Occipital lobe (tissue), 3 donors: ENCODE measurements at places on chromosomes 11 and 22. TPM values are rescaled to one million over a fixed set of nuclear protein-coding genes. Genes with fewer than 3 reads are reported as not detected.

DNA sequence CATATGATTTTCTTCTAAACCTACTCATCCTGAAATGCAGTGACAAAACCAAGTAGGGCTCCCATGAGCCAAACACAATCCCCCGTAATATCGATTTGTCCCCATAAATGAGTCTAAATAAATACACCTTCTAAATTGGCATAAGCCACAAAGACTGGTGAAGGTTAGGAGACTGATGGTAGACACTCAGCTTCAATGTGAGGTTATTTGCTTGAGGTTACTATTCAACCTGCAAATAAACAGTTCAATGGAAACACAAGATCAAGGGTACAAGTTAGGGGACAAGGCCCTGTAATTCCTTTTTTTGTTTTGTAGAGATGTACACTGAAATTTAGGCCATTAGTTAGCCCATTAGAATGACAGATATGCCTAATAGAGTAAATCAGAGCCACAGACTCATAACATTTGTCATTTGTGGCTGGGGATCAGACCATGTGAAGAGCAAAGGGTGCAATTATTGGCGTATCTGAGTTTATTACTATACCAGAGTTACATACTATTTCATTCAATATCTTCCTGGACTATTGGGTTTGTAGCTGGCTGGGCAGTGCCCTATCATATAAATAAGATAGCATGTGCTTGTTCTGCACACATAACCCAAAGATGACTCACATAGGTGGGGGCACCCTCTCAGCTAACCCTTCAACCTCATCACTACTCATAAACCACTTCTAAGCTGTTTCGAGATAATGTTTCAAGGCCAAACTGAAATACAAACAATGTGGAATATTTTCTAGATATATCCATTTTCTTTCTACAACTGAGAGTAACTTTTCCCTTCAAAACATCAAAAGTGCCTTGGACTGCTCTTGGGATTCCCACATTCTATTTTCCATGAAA lies 695.3 kb downstream of the KCNA4 start:
- no peak for DNase-seq

DNA sequence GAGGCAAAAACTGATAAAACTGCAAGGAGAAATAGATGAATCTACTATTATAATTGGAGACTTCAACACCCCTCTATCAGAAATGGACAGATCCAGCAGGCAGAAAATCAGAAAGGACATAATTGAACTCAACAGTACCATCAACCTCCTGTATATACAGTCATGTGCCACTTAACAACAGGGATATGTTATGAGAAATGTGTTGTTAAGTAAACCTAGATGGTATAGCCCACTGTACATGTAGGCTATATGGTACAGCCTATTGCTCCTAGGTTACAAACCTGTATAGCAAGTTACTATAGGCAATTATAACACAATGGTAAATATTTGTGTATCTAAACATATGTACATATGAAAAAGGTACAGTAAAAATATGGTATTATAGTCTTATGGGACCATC lies 66.8 kb upstream of the PHF21A start:
- no peak for DNase-seq

GRCh38 chr11:63490551-63491239 lies at the start of gene PLAAT5:
Gene PLAAT5, minus strand, starts transcription at chr11:63491167. Its CDS starts 133 bp downstream, at chr11:63491034.
- DNase-seq = no peak

GRCh38 chr11:34926101-34926830 lies 9.8 kb downstream of the PDHX start:
- DNase-seq = no peak

DNA sequence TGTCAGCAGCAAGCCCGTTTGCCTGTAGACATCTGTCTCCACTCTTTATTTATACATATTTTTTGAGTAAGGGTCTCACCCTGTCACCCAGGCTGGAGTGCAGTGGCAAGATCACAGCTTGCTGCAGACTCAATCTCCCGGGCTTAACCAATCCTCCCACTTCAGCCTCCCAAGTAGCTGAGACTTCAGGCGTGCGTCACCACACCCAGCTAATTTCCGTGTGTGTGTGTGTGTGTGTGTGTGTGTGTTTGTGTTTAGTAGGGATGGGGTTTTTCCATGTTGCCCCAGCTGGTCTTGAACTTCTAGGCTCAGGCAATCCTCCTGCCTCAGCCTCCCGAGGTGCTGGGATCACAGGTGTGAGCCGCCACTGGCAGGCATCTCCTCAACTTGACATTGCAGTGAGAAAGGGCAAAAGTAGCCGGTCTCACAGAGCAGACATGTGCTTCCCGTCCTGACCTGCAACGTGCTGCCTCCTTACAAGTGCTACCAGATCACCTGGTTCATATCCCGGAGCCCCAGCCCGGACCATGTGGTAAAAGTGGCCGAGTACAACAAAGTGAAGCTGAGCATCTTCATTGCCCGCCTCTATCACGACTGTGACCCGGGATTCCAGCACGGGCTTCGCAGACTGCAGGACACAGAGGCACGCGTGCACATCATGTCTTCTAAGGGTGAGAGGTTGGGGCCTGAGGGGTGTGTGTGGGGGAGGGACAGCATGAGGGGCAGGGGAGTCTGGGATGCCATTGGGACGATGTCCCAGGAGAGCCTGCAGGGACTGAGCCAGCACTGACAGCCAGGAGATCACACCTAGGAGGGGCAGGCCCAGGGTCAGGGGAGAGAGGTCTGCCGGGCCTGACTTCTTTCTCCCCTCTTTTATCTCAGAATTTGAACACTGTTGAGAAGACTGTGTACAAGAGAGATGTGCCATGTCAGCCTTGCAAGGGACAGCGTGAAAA lies 5.6 kb upstream of the APOBEC3H start:
- DNase-seq = no peak

GRCh38 chr11:46597155-46597554 lies 3.3 kb upstream of the AMBRA1 start:
- DNase-seq = no peak

DNA sequence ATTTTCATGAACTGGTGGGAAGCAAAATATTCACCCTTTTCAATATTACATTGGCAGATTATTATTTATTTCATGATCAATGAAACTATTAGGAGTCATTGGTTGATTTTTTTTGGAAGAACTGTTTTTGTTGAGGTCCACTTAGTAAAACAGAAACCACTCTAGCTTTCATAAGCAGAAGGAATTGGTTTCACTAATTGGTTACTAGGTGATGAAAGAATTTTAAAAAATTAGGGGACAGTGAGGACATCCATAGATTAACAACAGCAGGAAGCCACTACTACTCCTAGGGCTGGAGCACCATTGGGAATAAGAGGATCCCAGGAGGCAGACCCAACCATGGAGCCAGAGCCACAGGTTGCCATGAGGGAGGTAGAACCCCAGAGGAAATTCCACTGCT lies 74.4 kb upstream of the KCNA4 start:
- no peak for DNase-seq

GRCh38 chr22:19859861-19860510 lies 5.3 kb upstream of the GNB1L start:
- no peak for DNase-seq

DNA sequence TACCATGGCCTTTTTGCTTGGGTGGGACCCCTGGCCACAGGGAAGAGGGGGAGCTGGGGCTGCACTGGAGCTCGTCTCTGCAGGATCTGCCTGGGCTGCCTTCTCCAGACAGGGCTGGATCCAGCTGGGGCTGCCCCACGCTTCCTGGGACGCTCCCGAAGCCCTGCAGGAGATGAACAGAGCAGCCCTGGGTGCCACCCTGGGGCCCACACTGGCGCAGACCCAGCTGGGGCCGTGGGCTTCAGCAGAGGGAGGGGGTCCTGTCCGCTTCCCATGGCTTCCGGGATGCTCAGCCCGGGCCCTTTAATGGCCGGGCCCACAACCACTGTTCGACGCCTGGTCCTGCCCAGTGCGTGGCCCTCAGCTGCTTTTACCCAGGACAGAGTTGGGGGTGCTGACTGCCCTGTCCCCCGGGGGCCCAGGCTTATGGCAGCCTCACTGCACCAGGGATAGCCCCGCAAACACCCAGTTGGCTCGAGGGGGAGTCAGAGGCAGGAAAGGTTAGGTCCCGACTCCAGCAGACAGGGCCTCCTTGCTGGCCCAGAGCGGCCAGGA lies 12.0 kb downstream of the TSPO start:
- DNase-seq = no peak

GRCh38 chr11:120883404-120884080 lies 140.4 kb upstream of the TBCEL start:
- peak; percentile 40 for DNase-seq

DNA sequence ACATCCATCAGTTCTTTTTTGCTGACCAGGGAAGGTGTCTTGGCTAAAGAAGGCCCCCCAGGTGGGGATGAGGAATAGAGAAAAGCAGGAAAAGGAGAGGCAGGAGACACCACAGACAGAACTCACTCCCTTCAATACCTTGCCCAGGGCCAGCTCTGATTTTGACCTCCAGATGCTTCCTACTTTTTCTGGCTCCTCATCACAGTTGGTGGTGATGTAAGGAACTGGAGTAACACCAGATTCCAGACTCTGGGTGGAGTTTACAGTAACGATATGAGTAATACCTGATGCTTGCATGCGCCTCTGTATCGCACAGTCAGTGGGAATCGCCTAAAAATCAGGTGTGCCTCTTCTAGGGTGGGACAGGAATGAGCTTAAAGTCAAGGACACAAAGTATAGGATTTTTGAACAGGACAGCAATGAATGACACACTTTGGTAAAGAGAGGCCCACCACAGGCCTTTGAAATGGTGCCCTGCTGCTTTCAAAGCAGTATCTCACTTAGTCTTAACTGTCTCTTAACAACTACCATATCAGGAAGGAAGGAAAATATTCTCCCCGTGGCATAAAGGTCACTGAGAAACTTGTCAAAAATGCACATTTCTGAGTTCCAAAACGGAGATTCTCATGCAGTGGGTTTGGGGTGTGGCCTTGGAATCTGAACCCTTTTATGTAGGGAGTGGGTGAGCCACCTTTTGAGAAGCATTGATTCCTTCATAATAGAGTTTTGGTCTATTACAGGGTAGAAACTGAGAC lies 140.8 kb downstream of the SNX19 start:
- DNase-seq = no peak

GRCh38 chr11:126525216-126525615 lies 169.7 kb downstream of the ST3GAL4 start:
- DNase-seq = no peak

DNA sequence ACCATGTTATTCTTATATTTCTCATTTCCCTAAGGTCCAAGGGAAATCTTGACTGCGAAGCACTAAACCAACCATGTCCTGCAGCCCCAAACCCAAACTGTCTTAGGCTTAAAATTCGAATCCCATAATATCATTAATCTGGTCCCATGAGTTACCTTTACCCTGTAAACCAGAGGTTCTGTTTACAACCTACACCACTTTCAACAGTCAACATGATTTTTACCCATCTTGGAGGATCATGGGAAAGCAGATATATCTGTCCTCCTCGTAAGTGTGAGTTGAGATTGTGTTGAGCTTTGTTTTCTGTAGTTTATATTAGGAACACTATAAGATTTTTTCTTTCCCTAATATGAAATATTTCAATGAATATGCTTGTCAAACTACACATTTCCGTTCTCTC lies 6.4 kb downstream of the PRPF19 start:
- no peak for DNase-seq

Gene SLN
- total RNA-seq = 8.3 TPM

Gene PRG3
- 0.31 TPM for total RNA-seq

Gene MAJIN
- total RNA-seq = not detected

Gene OLFML1
- total RNA-seq = 1.1 TPM

Gene LDLRAD3
- 58.8 TPM for total RNA-seq

Gene P2RX6
- not detected for total RNA-seq

Gene RAC2
- not detected for total RNA-seq

Gene TSGA10IP
- total RNA-seq = not detected
